ENCODE measurements at places on chromosomes 4 and X. TPM values are rescaled to one million over a fixed set of nuclear protein-coding genes. Genes with fewer than 3 reads are reported as not detected.

PRR32 gene
- not detected for total RNA-seq

IRS4 gene
- not detected for total RNA-seq

CYP4V2 gene
- 27.2 TPM for total RNA-seq

CLNK gene
- total RNA-seq: not detected

COMMD8 gene
- 23.6 TPM for total RNA-seq

ALG13 gene
- total RNA-seq: 38.0 TPM

DDX3X gene
- total RNA-seq: 216 TPM

- DNase-seq: peak; percentile 6
- no peaks in the 10 kb centered on the region for H3K4me1 ChIP-seq
- H3K27ac ChIP-seq: no peak overlapping the region
- H3K4me3 ChIP-seq: no peak overlapping the region
- H3K27me3 ChIP-seq: no peaks in the 10 kb centered on the region
Observed at GRCh38 chr4:11418610-11419009, 10.1 kb downstream of the HS3ST1 start.

- no peaks in the 10 kb centered on the region for H3K36me3 ChIP-seq
- H3K4me1 ChIP-seq: no peaks in the 10 kb centered on the region
- no peak overlapping the region for H3K27ac ChIP-seq
- H3K4me3 ChIP-seq: no peak overlapping the region
- DNase-seq: no peak
- no peaks in the 10 kb centered on the region for H3K27me3 ChIP-seq
Observed at GRCh38 chrX:43448688-43449087, 207.4 kb upstream of the MAOA start.
